Activated T-helper 1 cell treated with anti-CD3 and anti-CD28 coated beads, Interleukin-2, amount 50 U/mL, for 16 hours (primary cell): ENCODE measurements at places on chromosomes 3 and 15.

DNA sequence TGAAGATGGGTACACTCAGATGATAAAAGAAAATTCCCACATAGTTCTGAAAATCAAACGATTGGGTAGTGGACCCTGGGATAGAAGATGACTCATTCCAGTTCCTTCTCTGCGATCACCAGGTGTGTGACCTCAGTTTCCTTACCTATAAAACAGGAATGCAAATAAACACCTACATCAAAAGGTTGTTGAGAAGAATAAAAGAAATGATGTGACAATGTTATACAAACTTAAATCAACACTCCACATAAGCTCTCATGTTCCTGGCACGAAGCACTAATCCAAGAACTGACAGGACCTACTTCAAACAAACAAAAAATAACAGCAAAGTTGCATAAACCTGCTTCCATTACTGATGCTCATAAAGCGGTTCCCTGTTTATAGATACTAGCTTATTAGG lies 69.2 kb downstream of the RORA start:
- DNase-seq = no peak

DNA sequence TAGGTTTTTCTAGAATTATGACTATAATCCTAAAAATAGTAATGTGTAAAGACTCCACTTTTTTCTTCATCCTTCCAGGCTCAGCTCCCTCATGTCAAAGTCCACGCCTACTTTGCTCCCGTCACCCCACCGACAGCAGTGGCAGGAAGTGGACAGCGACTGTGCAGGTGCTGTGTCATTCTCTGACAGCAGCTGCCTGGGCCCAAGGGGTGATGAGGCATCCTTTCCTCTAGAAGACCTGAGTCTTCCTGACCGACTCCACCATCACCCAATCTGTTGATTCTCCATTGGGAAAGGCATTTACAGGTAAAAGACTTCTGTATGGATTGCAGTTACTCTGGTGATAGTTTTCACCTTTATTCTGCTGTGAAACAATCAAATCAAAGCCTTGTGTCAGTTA lies 54.8 kb downstream of the UBP1 start:
- DNase-seq = no peak

DNA sequence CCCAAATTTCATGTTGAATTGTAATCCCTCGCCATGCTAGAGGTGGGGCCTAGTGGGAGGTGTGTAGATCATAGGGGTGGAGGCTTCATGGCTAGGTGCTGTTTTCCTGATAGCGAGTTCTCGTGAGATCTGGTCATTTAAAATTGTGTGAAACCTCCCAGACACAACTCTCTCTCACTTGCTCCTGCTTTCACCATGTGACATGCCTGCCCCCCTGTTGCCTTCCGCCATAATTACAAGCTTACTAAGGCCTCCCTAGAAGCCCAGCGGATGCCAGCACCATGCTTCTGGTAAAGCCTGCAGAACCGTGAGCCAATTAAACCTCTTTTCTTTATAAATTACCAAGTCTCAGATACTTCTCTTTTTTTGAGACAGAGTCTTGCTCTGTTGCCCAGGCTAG lies 36.0 kb downstream of the CCDC54 start:
- DNase-seq = no peak

- DNase-seq = no peak
Measured at GRCh38 chr3:122942937-122943827, 84.4 kb downstream of the SEMA5B start.

- no peak for DNase-seq
Measured at GRCh38 chr3:47956521-47956920, 59.7 kb downstream of the MAP4 start.

GRCh38 chr15:100383302-100384107 lies 41.7 kb upstream of the ADAMTS17 start:
- DNase-seq = no peak

DNA sequence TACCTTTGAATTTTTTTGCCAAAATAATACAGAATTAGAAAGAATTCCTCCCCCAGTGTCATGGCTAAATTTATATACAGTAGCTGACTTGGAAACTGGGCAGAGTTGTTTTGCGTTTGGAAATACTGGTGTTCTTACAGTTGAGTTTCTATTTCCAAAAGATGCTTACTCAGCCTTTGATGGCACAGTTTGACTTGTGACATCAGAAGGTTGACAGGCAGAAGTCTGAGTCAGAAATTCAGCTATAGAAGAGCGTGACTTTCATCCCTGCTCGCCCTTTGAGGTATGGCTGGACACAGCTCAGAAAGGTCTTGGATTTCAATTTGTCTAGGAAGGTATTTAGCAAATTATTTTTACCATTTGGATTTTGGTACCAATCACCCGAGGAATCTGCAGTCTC lies 175.8 kb downstream of the VGLL4 start:
- no peak for DNase-seq

DNA sequence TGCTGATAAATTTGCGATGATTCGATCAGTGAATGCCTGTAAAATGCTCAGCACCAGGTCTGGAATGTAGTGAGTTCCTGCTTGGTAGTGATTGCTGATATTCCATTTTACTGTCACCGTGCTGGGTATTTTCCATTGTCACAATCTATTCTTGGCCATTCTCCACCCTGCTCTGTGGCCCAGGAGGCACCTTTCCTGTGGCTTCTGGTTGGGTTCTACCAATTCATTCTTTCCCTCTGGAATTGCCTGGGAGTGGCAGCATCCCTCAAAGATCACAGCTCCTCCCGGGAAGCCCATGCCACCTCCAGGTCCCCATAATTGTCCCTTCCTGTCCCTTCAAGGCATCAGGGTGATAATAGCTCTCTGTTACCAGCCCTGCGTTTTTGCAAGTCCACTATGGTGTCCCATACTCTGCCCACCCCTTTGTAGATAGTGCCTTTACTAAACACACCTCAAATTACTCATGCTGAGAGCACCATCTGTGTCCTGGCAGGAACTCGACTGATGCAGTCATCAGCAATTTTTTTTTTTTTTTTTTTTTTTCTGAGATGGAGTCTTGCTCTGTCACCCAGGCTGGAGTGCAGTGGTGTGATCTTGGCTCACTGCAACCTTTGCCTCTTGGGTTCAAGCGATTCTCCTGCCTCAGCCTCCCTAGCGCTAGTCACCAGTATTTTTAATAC lies 177.8 kb upstream of the PROK2 start:
- DNase-seq = no peak

GRCh38 chr3:45874677-45875346 lies 11.5 kb upstream of the CCR9 start:
- DNase-seq = no peak

GRCh38 chr15:25805031-25805430 lies 58.1 kb downstream of the ATP10A start:
- no peak for DNase-seq

DNA sequence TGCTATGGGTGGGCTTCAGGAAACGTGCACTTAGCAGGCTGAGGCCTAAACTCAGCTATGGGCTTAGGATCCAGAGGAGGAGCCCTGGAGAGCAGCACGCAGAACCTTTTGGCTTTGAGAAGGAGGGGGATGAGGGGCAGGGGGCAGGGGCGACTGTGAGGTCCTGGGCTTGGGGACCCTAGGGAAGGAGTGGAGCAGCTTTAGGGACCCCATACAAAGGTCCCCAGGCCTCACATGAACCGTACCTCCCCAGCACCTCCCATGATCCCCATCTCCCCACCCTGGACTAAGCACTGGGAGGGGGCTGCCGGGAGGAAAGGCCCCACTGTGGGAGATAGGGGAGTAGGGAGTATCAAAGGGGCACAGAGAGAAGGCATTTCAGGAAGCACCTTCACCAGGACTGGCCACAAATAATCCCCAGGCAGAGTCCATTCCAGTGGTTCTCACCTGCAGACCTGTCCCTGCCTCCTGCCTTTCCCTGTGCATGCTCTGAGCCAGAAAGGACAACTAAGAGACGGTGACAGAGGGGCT lies 62.0 kb upstream of the KLF13 start:
- no peak for DNase-seq

GRCh38 chr3:26623419-26624208 lies 1.0 kb downstream of the LRRC3B start:
- no peak for DNase-seq

- no peak for DNase-seq
Measured at GRCh38 chr3:107212618-107213017, 164.6 kb upstream of the CCDC54 start.

GRCh38 chr3:122577409-122578031 lies at the start of gene PARP15:
TSS of gene PARP15 (plus strand) at chr3:122577650. CDS start at chr3:122577668, 18 bp downstream.
- DNase-seq = peak; percentile 25

DNA sequence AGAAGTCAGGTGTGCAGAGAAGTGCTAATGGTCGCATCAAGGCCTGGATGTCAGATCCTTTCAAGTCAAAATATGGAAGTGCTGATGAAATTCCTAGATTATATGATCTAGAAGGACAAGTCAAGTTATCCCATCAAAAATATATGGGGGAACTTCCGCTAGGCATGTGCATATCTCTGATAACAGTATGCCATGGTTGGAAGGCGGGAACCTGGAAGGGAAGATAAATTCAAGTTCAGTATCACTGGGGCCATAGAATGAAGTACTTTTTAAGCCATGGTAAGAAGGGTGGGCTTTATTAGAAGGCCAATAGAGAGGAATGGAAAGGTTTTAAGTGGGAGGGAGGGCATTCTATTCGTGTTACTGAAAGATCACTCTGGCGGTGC lies 38.3 kb downstream of the MITF start:
- no peak for DNase-seq

GRCh38 chr3:168738527-168739325 lies 643.0 kb upstream of the GOLIM4 start:
- DNase-seq = no peak

DNA sequence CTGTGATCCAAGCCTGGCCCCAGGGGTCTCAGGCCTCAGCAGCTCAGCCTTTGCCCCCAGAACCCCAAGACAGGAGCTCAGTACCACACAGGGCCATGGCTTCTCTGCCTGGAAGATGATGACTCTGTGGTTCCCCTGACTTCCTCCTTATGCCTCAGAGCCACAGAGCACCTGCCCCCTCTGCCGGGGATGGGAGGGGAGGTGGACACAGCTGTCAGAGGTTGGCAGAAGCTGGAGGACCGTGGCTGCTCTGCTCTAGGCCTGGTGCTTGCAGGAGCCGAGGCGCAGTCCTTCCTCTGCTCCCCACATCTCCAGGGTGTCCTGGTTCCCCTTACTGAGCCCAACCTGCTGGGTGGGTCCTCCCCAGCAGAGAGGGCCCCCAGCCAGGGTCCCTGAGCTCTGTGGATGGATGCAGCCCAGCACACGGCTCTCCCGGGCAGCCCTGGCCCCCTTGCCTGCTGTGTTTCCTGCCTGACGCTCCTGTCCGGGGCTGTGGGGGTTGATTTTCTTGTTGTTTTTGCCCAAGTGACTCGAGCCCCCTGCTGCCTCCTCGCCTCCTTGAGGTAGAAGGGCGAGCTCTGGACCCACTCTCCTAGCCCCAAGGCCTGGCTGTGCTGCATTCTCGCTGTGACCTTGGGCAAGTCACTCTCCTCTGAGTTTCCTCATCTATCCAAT lies 36.6 kb downstream of the PSTPIP1 start:
- no peak for DNase-seq

DNA sequence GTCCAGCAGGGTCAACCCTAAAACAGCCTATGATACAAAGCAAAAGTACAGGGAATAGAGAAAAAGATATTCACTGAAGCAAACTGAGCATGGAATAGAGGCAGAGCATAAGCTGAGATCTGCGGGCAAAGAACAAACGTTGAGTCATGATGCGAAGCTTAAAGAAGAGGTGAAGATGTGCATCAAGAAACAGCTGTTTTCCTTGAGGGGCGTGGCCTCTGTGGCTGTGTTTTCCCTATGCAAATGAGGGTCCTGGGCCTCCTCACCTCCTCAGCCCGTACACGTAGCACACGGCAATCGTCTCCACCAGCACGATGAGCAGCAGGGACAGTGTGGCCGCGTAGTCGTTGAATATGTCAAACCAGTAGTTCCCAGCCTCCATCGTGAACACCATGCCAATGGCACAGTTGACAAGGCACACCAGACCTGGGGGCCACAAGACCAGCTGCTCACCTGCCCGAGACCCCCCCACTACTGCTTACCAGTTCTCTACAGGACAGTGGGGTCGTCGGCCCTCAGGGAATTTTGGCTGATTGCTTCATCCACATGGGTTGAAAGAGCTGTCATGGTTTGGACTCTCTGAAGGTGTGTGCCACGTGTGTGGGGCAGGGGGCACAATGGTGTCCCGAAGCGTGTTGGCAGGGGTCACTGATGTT lies 33.6 kb downstream of the SLC6A20 start:
- no peak for DNase-seq

- DNase-seq = no peak
Measured at GRCh38 chr15:100156201-100156600, 185.6 kb downstream of the ADAMTS17 start.

DNA sequence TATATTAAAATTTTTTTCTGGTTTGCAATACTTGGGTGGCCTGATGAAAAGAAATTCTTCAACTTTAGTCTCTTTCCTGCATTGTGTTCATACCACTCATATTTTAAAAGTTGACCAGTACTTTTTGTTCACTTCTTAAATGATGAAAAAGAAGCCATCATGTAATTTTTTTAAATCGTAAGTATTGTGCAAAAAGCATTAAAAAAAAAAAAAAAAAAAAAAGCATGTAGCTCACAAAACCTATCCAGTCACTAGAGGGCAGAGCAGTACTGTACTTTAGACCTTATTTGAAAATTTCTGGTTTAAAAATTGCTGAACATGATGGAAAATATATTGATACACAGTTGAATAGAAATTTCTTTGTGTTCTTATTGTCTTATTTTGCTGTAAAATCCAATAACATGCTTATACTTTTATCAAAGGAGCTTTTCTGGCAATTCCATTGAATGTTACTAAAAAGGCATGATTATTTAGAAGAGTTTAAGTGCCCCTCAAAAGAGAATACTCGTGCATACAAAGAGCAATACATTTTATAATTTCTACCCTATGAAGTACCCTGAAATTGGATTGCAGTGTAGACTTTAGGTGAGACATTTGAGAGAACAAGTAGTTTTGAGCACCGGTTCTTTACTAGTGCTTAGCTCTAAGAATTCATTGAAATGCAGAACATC lies 137.7 kb downstream of the BBX start:
- no peak for DNase-seq

DNA sequence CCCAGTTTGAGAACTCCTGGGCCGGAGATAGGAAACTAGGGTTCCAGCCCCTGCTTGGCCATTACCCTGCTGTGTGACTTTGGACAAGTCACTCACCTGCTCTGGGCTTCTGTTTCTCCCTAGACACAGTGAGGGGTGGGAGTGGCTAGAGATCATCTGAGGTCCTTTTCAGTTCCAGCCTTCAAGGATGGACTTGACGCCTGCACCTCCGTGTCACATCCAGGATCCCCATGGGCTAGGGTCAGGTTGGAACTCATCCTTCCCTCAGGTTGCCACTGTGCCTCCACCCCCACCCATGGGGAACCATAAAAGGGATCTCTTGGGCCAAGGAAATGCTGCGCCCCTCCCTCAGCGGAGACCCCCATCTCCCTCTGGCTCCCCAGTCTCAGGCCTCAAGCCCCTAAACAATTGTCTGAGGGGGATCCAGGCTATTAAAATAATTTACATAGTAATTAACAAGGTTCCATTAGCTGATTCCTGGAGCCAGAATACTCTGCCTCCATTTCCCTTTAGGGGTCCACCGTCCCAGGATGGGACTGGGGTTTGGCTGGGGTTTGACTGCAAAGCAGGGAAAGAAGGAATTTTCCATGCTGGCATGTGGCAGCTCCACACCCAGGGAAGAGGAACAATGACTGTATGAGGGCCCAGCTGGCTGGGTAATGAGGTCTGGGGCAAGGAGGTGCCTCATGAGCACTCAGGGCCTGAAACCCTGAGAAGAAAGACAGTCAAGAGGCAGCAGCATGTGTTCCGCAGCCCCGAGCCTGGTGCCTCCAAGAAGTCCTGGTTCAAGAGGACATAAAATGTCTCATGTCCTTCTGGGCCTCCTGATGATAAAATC lies 177.7 kb downstream of the SMAD6 start:
- no peak for DNase-seq

GRCh38 chr3:187291512-187292132 lies at the start of gene MASP1:
TSS of gene MASP1 (minus strand) at chr3:187291737. CDS start at chr3:187291632, 105 bp downstream.
- no peak for DNase-seq

GRCh38 chr15:91110407-91110806 lies 10.3 kb downstream of the SV2B start:
- DNase-seq = no peak
